ENCODE measurements at places on chromosomes 6 and 20.
A peak's percentile ranks its signal among the peaks of the same experiment; 100 is the strongest.

DNA sequence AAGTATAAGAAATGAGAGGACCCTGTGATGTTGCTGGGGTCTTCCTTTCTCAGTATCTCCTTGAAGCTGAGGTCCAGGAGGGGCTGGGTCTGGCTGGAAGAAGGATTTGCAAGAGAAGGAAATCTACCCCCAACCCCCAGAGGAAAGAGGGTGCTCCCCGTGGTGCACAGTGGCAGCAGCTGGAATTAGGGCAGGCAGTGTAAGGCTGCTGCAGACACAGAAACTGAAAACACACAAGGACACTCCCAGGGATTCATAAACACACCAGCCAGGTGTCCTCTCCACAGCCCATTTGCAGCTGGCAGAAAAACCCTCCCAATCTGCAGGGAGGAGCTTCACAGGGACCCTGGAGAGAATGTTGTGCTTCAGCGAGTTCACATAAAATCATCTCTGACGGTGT, 297.2 kb downstream of the CDH26 start:
- DNase-seq = no peak

DNA sequence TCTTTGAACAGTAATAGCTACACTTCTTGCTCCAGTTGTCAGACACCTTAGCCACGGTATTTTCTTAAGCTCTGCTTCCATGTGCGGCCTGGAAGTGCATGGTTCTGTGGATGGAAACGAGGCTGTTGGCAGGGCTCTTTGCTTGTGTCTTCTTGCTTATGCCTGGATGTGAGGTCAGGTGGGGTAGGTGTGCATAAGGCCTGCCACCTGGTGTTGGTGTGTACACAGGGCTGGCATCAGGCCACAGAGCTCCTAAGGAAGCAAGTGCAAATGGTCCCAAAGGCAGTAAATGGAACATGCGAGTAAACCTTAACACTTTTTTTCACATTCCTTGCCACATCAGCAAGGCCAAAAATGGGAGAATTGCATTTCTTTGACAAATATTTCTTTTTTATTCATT, 158.1 kb upstream of the GMDS start:
- DNase-seq = no peak

- DNase-seq = no peak
Observed at GRCh38 chr6:132814716-132815570, 574 bp downstream of the RPS12 start.

- DNase-seq = no peak
Observed at GRCh38 chr6:158312672-158313397, 570 bp downstream of the TULP4 start.

GRCh38 chr6:125858427-125859320, 67.9 kb downstream of the NCOA7 start:
- peak; percentile 80 for DNase-seq

DNA sequence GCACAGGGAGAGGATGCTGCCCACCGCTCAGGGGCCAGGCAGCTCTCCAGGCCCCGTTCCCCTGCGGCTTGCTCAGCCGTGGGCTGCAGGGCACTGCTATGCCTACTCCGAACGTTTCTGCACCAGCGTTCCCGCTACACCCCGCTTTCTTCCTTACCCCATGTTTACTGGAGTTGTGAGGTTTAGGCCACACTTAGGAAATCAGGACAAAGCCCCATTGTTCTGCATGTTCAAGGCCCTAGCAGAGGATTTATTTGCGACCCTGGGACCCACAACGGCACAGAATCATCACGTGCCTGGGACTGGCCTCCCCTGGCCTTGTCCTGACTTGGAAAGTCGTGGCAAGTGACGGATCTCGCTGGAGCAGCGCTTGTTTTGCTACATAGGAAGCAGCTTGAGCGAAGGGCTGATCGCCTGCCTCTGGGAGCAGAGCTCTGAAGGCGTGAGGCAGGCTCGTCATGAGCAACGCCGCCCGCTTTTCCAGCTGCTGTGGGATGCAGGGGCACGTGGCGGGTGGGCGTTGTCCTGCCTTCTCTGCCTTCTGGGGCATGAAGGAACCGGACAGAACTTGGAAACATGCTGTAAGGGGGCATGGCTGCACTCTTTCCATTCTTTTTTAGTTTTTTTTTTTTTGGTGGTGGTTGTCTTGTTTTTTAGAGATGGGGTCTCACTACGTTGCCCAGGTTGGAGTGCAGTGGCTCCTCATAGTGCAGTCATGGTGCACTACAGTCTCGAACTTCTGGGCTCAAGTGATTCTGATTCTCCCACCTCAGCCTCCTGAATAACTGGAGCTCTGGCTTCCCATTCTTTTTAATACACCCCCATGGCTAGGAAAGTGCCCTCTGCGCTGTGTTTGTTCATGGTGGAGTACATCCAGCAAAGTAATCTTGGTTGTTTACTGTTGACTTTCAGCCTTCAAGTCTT, 14.6 kb upstream of the TMEM181 start:
- DNase-seq = no peak

DNA sequence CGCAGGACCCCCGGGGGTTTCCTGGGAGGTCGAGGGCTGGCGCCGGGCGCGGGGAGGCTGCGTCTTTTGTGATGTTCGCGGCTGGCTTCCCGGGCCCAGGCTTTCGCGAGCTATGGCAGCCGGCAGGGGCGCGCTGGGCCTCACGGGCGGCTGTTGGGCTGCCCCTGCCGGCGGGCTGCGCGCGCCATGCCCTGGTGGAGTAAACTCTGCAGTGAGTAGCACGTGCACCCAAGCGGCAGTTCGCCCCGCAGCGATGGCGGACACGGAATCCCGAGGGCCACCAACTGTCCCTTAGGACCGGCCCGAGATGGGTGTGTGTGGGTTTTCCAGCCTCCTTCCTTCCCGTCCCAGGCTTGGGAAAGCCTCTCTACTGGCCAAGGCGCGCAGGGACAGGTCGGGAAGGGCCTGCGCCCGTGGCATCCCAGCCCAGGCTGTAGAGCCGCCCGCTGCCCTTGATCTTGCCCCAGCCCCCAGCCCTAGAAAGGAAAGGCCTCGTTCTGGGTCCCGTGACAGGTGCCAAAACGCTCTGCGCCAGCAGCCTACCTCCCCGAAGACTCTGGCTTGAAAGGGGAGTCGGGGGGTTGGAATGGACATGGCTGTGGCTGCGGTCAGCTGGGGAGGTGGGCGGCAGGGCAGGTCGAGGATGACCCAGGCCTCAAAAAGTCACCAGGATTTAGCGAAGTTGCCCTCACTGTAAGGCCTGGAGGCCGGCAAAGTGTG, 49.7 kb downstream of the ZBTB2 start:
- no peak for DNase-seq

DNA sequence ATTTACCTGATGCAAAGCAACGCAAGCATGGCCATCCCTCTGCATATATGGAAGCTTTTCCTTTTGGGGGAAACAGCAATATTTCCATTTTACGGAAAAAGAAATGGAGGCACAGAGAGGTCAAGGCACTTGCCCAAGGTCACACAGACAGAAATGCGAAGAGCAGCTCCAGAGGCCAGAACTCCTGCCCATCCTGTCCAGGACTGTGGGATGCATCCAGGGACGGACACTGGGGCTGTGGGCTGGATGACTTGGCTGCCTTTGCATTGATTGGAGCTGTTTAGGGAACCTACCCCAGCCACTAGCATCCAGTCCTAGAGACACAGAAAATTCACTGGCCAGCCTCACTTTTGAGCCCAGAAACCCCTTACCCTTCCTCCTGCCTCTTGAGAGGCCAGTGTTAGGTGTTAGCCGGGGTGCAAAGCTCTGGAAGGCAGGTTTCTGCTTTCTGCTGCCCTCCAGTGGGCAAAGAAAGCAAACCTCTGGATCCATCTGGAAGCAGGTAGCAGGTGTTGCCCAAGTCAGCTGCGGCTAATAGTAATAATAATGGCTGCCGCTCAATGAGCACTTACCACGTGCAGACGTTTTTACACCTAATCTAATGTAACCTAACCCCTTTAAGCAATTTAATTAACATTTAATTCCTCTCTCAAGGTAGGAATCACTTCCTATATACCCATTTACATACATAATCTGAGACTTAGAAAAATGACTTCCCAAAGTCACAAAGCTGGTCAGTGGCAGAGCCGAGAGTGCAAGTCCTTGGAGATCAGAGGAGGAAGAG, 31.7 kb upstream of the CCN5 start:
- peak; percentile 71 for DNase-seq

DNA sequence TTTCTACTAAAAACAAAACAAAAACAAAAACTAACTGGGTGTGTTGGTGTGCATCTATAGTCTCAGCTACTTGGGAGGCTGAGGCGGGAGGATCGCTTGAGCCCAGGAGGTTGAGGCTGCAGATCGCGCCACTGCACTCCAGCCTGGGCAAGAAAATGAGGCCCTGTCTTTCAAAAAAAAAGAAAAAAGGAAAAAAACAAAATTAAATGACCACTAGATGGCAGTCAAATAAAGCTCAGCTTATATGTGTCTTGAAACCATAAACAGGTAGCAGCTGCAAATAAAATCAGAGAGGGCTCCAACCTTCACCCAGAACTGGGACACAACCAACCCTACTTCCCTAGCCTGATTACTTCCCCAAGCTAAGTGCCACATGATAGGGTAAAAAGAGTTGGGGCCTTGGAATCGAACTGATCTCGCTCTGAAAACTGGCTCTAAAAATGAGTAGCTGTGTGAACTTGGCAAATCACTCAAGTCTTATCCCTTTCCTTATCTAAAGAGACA, 67.1 kb upstream of the ADGRF4 start:
- peak; percentile 45 for DNase-seq

- DNase-seq = no peak
Observed at GRCh38 chr6:161891542-161891941, 617.7 kb upstream of the AGPAT4 start.

DNA sequence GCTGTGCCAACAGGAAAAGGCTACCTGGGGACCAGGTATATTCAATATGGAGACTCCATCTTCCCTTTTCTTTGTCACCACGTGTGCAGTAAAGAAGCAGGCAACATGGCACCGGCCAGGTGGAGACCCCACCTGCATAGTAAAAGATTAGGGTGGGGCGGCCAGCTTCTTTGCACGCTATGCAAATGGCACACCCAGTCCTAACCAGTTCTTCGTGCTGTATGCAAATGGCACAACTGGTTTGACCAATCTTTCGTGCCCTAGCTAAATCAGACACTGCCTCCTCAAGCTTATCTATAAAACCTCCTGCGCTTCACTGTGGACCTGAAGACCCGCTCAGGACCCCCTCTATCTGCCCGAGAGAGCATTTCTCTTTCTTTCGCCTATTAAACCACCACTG, 88.8 kb upstream of the EZR start:
- DNase-seq = no peak

DNA sequence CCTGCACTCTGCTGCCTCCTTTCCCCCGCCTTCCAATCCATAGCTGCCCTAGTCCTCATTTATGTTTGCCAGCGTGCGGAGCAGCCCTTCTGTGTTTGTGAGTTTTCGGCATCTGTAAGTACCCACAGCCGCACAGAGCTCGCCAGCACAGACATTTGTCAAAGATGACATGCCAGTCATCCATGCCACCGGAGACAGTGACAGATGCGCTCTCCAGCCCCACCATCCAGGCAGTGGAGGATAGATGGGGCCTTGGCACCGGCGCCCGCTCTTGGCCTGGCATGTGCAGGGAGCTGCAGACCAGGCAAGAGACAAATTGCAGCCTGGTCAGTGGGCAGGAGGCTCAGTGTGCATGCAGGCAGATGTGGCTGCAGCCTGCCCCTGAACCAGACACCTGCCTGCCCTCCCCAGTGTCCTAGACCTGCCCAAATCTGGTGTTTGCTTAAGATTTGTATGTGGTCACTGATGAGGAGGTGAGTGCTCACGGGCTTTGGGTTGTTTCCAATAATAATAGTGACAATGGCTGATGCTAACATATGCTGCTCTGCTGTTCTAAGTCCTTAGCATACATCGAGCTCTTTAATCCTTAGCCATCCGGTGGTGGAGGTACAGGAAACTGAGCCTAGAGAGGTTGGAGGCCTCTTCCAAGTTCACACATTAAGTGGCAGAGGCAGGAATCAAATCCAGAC, 78.1 kb downstream of the UNC5CL start:
- DNase-seq = no peak

GRCh38 chr20:40286975-40287531, 402.0 kb downstream of the MAFB start:
- no peak for DNase-seq

GRCh38 chr6:131970076-131970859, 19.1 kb upstream of the CCN2 start:
- no peak for DNase-seq

DNA sequence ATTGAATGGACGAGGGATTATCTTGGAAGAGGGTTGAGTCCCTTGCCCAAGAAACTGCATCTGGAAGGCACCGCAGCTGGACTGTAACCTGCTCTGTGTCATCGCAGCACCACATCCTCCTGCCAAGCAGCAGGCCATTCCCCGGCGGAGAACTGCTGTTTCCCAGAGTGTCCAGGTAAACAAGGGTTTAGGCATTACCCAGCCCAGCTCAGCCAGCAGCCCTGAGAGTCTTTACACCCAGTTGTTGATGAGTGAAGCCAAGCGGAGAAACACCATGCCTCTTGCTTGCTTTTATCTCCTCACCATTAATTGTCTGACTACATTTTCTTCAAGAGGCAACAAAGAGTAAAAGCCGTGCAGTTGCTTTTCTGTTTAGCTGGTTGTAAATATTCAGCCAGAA, 104.1 kb downstream of the CDH4 start:
- no peak for DNase-seq

GRCh38 chr20:13474467-13474866, 164.3 kb downstream of the TASP1 start:
- no peak for DNase-seq

DNA sequence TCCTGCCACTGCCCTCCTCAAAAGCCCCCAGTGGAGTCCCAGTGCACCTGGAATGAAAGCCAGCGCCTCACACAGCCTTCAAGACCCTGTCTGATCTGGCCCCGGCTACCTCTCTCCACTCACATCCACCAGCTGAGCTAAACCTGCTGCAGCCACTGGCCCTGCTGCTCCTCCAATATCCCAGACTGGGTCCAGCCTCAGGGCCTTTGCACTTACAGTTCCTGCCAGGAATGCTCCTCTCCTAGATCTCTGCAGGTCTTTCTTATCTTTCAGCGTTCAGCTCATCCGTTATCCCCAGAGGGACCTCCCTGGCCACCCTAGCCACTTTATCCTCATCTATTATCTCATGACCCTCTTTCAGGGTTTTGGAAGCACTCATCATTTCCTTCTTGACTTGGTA, 68.8 kb downstream of the KCNB1 start:
- DNase-seq = no peak

DNA sequence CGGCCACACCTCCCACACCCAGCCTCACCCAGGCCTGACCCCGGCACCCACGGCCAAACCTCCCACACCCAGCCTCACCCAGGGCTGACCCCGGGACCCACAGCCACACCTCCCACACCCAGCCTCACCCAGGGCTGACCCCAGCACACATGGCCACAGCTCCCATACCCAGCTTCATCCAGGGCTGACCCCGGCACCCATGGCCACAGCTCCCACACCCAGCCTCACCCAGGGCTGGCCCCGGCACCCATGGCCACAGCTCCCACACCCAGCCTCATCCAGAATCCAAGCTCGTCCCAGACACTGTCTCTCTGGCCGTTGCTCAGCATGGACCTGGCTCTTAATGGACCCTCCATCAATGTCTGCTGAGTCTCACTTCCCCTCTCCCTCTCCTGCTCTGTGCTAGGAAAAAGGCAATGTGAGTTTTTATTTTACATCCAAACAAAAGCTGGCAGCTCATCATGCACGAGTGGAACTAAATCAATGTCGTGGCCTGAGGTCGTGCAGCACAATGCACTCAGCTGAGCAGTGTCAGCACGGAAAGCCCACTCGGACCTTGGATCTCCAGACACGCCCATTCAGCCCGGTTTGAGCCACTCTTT, 36.1 kb downstream of the NINL start:
- DNase-seq = no peak
